CD4-positive, alpha-beta T cell treated with Interleukin-15 for 1 hour (primary cell): ENCODE measurements at places on chromosomes 1 and 21.

DNA sequence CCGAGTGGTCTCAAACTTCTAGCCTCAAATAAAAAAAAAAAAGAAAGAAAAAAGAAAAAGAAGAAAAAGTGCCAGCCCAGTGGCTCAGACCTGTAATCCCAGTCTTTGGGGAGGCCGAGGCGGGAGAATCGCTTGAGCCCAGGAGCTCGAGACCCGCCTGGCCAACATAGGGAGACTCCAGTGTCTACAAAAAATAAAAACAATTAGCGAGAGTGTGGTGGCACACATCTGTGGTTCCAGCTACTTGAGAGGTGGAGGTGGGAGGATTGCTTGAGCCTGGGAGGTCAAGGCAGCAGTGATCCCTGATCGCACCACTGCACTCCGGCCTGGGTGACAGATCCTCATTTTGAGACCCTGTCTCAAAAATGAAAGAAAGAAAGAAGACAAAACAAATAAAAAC, 1.4 kb upstream of the PTGFRN start:
- DNase-seq: no peak

- no peak for DNase-seq
Observed at GRCh38 chr1:5879421-5879820, 112.8 kb downstream of the NPHP4 start.

GRCh38 chr1:23481026-23481597, 2.9 kb downstream of the ASAP3 start:
- DNase-seq: no peak

DNA sequence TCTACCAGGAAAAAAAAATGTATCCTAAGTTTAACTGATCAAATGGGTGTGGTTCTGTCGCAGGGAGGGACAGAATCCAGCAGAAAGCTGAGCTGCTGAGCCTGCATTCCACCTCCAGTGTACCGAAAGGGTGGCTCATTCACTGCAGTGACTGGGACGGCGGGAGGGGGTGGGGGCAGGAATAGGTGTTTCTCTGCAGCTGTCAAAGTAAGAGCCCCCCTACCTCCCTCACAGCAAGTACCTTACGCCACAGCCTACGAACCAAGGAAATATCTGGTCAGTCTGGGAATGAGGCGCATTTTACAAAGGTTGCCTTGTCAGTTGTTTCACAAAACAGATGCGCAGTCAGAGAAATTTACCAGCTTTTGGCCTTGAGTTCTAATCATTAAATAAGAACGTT, 1.7 kb downstream of the S100B start:
- DNase-seq: no peak

- no peak for DNase-seq
Observed at GRCh38 chr1:91171898-91172297, 150.1 kb upstream of the ZNF644 start.

- DNase-seq: no peak
Observed at GRCh38 chr1:204752688-204753040, 67.1 kb upstream of the LRRN2 start.
